ENCODE measurements at places on chromosomes 6 and 20. TPM values are rescaled to one million over a fixed set of nuclear protein-coding genes. Genes with fewer than 3 reads are reported as not detected.

DNA sequence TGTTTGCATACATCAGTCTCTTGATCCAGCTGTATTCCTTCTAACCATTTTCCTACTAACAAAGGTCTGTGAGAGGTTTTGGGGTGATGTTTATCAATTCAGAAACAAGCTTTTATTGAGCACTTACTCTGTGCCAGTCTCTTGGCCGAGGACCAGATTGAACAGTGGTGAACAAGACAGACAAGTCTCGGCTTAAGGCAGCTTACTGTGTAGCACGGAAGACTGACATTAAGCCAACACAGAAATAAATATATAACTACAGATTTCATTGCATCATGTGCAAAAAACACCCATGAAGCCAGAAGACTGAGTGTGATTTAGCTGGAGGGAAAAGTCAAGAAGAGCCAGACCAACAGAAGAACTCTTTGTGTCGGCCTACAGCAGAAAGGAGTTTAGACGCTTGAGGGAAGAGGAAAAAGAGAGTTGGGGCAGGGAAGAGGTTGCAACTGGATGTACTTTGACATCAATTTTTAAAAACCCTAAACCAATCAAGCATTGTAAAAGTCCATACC is 549.6 kb upstream of the CITED2 start:
- no peak for DNase-seq

DNA sequence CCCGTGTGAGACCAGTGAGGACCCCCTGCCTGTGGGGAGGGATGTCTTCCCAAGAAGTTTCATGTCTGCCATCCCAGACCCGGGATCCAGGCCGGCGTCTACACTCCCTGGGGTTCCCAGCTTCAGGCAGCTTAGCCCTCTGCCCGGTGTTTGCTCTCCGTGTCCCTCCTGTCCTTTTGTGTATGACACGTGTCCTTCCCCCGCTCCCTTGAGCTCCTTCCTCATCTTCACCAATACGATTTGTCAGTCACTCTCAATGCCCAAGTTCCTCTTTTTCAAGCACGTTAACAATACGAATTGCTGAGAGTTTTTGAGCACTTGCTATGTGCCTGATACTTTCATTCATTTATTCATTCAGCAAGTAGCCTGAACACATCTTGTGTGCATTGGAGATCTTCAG is 115.6 kb upstream of the PTPN1 start:
- no peak for DNase-seq

GRCh38 chr6:26251354-26252076 is 113.5 kb upstream of the BTN3A2 start:
- DNase-seq: no peak

GRCh38 chr20:49219924-49220831 is 962 bp downstream of the DDX27 start:
- DNase-seq: no peak

GRCh38 chr6:47792216-47792733 is 10.4 kb downstream of the OPN5 start:
- DNase-seq: no peak

SSR1 gene
- 59.4 TPM for total RNA-seq

HUS1B gene
- total RNA-seq: 2.6 TPM

FRMD1 gene
- not detected for total RNA-seq
